ENCODE measurements at places on chromosomes 11 and 22.
A peak's percentile ranks its signal among the peaks of the same experiment; 100 is the strongest.

DNA sequence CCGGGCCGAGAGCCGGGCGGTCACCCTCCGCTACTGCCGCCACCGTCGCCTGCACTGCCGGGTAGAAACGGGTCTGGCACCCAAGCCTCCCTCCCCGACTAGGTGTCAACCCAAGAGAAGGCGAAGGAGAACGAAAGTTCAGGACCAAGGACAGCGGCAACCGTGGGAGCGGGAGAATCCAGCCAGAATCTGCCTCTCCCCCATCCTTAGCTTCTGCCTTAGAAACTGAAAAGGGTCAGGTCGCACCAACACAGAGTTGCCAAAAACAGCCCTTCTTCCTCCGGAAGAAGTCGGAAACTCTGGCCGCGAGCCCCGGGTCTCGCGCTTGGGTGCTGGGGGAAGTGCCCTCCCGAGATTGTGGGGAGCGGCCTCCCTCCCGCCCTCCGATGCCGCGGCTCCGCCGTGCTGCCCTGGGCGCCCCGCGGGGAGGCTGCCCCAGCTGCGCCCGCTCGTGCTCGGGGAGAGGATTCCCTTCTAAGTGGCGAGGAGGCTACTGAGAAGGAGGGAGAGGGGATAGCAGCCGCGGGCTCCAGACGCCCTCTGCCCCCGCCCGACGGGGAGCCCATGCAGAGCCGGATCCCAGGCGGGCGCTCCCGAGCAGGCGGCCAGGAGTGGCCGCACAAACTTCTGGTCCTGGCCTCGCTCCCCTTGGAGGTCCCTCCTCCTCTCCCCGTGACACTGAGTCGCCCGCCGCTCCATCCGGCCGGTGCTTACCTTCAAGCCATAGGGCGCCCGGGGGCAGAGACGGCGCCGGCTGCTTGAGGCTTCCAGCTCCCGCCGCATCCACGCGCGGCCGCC lies 637 bp downstream of the DRD2 start:
- peak; percentile 82 for DNase-seq

DNA sequence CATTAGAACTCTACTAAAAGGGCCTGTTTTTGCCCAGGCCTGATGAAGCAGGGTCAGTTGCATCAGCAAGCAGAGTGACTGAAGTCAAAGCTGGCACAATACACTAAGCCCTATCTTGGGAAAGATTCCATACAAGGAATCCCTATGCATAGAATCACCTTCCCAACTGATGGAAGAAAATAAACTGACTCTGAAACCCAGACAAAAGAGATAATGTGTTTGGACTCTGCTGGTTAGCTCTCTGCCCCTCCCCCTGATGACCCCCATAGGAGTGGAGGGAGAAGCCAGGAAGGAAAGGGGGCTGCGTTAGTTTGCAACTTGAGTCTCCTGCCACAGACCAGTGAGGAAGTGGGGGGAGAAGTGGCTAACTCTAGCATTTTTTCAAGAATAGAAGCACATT lies 32.9 kb downstream of the GALNT18 start:
- DNase-seq = no peak

DNA sequence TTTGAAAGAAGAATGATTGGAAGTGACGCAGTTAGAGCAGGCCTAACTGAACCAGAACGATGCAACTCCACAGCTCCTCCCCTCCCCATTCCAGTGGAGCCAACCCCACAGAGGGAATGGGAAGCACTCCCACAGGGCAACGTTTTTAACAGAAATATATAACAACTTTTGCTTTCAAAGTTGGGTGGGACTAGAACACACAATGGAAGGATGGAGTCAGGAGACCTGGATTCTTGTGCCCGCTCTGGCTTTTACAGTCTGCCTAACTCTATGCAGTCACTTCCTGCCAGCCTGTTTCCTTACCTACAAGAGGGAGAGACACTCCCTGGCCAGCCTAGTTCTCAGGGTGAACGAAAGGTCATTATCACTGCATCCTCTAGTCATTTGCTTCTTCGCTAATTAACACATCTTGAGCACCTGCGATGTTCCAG lies 75.5 kb downstream of the PACSIN2 start:
- DNase-seq = peak; percentile 5

GRCh38 chr11:82815406-82815805 lies 81.7 kb upstream of the FAM181B start:
- DNase-seq = no peak

- DNase-seq = peak; percentile 58
Measured at GRCh38 chr22:29266564-29267461, 968 bp downstream of the RHBDD3 start.

DNA sequence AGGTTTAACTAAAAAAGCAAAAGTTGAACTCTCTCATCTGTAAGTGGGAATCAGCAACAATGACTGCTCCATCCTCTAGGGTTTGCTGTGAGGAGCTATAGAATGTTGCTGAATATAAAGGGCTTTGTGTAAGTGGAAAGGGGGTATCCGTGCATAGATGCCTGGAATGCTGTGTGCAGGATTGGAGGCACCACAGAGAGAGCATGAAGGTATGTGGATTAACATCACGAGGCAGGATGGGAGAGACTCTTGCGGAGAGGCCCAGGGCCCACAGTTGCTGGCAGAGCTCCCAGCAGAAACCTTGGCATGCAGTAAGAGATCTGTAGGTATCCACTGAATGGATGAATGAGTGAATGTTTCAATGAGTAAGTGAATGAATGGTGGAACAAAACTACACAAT lies 298.7 kb upstream of the DDI1 start:
- DNase-seq = no peak

GRCh38 chr22:38212442-38212841 lies 10.6 kb downstream of the MAFF start:
- DNase-seq = no peak

DNA sequence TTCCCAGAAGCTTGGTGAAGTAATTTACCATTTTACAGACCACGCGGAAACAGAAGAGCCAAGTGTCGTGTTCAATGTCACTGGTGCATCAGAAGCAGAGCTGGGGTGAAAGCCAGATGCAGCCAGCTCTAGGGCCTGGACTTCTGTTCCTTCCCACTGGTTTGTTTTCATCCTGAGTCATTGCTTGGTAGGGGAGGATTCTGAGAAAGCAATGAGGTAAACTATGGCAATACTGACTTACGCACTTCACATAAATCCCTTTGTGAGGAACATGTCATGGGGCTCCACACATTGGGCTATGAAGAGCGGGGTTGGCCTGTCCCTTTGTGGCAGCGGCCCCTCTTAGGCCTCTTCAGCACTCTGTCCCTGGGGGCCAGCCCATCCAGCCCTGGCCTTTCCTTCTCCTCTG lies 52.4 kb upstream of the RBFOX2 start:
- no peak for DNase-seq

- DNase-seq = no peak
Measured at GRCh38 chr11:112718483-112718882, 242.7 kb upstream of the NCAM1 start.

GRCh38 chr11:113773092-113773415 lies 438 bp downstream of the ZW10 start:
- DNase-seq = no peak

GRCh38 chr11:88317536-88317935 lies 20.0 kb downstream of the CTSC start:
- DNase-seq = no peak

DNA sequence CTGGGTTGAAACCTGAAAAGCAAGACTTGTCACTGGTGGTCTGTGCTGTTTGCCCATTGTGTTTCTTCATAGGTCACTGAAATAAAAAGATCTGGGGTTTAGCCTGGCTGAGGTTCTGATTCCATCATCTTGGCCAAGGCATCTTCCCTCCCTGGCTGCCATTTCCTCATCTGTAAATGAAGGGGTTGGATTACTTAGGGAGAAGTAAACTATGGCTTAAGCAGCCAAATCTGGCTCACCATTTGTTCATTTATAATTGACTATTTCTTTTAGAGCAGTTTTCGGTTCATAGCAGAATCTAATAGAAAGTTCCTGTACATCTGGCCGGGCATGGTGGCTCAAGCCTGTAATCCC lies 52.3 kb upstream of the YWHAH start:
- DNase-seq = no peak

GRCh38 chr22:33401291-33401690 lies 343.1 kb upstream of the SYN3 start:
- DNase-seq = no peak

GRCh38 chr11:120147094-120147949 lies 9.4 kb upstream of the TRIM29 start:
- DNase-seq = no peak

DNA sequence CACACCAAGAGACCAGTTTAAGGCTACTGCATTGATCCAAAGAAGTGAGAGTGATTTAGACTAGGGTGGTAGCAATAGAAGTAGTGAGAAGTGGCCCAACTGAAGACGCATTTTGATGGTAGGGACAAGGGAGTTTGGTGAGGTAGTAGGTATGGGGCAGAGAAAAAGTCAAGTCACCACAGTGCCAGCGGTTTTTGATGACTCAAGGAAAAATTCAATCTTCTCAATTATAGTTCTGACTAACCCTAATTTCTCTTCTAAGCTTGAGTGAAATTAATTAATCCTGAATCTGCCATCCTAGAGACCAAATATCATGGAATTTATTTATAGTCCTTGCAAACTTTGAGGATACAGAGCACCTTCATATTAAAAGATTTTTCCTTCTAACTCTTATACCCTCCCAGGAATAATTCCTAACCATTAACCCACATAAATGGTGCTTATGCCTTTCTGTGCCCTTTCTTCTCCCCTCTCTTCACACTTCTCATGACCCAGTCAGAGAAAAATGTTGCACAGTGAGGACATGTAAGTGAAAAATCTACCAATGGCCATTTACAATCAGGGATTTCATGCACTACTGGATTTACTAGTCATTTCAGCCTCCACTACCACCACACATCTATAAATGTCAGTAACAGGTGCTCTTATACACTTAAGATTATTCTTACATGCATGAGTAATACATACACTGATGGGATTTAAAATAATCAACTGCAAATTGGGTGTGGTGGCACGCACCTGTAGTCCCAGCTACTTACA lies 45.9 kb upstream of the ARHGAP32 start:
- no peak for DNase-seq

DNA sequence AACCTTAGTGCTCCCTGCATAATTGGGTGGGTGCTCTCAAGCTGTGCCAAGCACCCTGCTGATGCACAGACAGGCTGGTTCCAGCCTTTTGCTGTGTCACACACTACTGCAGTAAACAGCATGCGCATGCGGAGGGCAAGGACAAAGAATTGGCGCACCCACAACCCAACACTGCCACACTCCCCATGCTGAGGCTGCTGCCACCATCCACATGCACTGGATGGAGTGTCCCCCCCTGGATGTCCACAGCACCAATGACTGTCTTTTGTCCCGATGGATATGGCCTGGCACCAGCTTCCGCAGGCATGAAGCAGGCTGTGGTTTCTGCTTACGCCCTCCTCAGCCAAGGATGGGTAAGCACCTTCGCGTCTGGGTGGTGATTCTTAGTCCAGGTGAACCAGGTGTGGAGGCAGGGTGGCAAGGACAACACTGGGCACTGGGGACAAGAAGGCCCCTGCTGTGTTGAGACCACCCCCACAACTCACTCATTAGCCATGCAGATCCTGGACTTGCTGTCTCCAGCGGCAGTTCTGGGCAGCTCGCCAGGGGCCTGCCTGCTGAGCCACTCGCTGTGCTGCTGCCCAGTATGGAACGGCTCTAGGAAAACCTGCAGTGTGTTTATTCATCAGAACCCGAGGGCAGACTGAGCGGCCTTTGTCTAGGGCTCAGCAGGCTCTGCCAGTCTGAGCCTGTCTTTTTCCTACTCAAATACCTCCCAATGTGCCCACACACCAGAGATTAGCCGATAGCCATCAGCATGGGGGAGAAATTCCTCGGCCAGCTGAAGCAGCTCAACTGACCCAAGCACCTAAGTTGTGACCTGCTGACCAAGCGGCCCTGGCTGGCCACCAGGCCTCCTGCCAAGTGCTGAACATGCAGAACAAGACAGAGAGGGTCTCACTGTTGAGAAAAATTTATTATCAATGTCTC lies 8.2 kb upstream of the NAP1L4 start:
- DNase-seq = peak; percentile 69

DNA sequence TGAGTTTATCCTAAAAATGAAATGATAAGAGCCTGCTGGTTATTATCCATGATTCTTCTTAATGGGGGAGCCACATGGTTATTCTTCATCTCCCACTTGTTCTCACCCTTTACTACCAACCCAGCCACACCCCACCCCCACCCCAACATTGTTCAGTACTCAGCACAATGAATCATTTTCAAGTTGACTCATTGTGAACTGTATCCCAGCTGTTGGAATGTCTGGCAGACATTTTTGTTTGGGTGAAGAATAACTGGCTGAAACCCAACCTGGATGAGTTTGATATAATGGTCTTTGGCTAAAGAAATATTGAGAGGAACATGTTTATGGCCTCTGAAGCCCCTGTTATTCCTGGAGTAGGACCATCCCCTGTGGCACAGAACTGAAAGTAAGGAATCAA lies 136.2 kb downstream of the ELP4 start:
- DNase-seq = no peak

DNA sequence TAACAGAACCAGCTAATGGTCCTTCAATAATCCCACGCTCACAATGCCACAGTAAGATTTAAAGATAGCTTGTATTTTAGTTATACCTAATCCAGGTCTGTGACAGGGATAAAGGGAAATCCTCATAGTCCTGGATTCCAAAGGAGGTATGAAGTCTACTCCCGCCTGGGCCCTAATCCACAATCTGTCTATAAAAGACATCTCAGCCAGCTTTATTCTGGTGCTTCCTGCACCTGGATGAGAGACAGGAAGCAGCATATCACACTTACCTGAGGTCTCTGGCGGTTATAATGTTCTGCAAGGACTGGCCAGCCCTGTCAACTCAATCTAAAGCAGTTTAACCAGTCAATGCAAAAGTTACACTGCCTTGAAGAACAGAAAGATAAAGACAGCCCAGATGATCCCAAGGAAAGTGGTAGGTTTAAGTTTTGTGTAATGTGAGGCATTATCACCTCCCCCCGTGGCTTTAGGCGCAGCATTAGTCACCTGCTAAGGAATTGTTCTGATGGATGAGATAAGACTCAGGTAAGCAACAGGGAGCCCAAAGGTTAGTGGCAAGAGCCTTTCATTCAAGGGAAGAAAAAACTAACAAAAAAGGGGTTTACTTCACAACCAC lies 57.6 kb downstream of the PLEKHA7 start:
- no peak for DNase-seq

DNA sequence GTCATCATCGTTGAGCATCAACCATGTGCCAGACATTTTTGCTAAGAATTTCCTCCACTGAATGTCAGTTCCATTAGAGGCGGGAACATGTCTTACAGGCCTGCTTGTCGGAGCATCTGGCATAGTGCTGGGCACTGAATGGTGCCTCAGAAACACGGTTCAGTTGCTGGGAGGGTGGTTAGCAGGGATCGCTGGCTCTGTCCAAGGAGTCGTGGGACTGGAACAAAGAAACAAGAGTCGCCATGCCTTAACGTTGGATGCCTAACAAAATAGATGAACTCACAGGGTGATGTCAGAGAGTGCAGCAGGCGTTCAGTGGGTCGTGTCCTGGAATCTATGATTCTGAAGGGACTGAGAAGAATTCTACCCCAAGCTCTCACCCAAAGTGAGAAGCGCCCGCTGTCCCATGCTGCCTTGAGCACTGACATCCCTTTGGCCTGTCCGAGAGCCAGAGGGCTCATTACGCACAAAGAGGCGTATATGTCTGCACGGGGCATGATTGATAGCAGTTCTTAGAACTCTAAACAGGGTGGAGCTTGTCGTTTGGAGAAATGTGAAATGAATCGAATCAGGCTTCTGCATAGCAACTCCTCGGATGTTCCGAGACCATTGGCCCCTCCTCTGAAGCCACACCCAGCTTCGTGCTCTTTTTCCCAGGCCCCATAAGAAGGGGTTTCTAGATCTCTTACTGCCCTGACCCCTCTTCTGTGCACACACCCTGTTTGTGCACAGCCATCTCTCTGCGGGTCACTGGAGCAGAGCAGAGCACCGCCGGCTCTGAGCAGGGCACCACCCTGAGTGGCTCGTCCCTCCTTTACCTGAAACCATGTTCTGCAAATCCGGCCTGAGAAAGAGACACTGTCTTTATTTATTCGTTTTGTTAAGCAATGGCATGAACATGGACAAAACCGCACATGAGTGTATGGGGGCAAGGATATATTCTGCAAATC lies 113.1 kb upstream of the B3GAT1 start:
- peak; percentile 35 for DNase-seq

Measured in upper lobe of right lung (tissue), 1 donor.